ENCODE measurements at places on chromosomes 4 and X. TPM values are rescaled to one million over a fixed set of nuclear protein-coding genes. Genes with fewer than 3 reads are reported as not detected.

G3BP2 gene
- total RNA-seq = 144 TPM

DNA sequence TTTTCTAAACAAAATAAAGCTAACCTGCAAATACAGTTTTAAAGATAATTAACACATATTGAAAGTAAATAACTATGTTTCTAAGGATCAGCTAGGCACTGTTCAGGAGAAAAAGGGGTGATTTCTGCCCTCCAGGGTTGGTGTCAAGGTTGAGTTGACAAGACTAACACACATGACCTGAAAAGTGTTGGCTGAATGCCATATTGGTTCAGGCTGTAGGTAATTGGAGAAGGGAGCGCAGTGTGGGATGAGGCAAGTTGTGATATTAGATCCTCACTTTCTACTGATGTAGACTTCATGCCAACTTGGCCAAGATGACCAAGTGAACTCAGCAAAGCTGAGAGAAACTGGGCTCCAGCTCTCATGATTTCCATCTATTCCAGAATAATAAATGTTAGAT, 42.2 kb downstream of the PPM1K start:
- no peak for DNase-seq

RTL9 gene
- total RNA-seq = not detected

DNA sequence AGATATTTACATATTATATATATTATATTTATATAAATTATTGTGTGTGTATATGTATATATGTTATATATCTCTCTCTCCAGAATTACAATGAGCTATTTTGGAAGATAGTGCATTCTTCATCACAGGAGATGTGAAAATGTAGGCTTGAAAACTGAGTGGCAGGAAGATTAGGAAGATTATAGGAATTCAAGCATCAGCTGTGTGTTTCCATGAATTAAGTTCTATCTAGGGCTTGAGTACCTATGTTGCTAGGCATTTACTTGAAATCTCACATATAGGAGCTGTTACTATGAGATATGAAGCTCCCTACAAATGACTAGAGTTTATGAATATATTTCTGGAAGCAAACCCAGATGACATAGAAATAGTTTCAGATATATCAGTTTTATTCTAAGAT, 328.7 kb downstream of the EPHA5 start:
- no peak for DNase-seq

KIAA1210 gene
- not detected for total RNA-seq

KCND1 gene
- total RNA-seq = 2.7 TPM

Data from activated naive CD4-positive, alpha-beta T cell treated with anti-CD3 and anti-CD28 coated beads for 36 hours (primary cell).